ENCODE measurements at places on chromosomes 12 and 14.

- no peak for DNase-seq
Observed at GRCh38 chr12:130977743-130978095, 24.0 kb downstream of the ADGRD1 start.

DNA sequence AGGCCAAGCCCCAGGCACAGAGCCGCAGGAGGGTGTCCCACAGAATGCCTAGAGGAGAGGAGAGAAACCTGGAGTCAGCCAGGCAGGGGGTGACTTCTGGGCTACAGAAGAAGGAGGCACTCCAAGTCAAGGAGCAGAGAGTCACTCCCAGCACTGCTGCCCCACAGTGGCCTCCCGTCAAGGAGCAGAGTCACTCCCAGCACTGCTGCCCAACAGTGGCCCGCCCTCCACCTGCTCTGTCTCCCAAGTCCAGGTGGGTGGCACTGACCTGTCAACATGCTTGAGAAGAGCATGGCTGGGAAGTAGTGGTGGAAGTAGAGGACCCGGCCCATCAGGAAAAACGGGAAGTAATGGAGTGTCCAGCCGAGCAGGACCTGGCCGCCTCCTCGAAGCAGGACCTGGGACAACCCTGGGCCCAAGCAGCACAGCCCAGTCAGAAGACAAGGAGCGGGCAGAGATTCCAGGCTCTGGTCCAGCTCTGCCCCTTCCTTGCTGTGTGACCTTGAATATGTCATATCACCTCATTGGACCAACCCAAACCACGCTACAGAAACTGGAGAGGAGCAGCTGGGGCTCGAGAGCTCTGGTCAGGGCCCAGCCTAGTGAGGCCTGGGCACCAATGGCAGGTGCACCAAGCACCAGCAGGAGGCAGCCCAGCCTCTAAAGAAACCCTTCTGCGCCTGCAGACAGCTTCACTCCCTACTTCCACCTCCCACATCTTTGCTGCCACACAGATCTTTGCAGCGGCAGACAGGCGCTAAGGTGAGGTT is 7.6 kb upstream of the NGB start:
- no peak for DNase-seq

DNA sequence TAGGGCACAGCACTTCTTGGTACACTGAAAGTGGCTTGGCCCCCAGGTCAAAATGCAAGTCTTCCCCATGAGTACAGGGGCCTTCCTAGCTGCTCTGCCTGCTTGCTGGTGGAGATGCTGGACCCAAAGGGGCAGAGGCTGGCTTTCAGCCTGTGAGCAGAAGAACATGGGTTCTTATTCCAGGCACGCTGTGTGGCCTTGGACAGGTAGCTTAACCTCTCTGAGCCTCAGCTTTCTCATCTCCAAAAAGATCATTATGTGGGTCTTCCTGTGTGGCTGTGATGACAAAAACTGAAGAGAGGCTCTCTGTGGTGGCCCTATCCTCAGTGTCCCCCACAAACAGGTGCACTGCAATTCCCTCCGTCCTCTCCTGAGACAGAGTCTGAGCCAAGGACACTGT is 45.6 kb upstream of the TUNAR start:
- no peak for DNase-seq

DNA sequence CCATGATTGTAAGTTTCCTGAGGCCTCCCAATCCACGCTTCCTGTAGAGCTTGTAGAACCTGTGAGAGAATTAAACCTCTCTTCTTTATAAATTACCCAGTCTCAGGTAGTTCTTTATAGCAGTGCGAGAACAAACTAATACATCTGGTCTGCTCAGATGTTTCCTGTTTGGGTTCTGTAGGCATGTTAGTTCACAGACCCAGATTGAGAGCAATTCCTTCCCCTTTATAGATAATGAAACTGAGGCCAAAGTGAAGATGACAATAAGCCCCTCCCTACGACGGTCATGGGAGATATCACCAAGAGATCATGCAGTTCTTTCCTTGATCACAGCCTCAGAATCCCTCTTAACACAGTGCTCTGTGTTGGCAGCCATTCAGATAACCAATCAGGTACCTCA is 76.5 kb upstream of the CLMN start:
- no peak for DNase-seq

- DNase-seq, result no peak
Observed at GRCh38 chr14:70527501-70528105, 7.2 kb downstream of the ADAM20 start.

GRCh38 chr14:99230208-99231151 is 41.5 kb downstream of the BCL11B start:
- DNase-seq, result peak; percentile 67

DNA sequence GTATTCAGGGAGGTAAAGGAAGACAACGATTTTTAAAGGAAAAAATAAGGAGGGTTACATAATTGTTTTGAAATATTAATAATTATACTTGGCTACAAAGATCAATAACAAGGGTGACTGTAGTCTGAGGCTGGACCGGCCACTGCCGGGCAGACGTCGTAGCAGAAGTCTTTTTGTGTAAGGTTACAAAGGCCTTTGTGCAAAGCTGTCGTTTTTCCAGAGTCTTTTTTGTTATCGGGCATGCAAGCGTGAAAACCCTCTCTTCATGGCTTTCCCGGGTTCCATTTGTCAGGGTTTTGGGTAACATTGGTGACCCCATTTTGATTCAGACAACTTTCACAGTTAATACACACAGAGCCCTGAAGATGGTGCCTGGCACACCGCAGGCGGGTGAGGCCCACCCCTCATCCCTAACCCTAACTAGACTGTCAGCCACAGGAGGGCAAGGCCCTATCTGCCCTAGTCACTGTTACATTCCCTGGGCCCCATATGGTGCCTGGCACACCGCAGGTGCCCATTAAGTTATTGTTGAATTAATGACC is 31.3 kb downstream of the RILPL1 start:
- no peak for DNase-seq

- no peak for DNase-seq
Observed at GRCh38 chr14:24556756-24557155, 19.3 kb downstream of the CTSG start.

DNA sequence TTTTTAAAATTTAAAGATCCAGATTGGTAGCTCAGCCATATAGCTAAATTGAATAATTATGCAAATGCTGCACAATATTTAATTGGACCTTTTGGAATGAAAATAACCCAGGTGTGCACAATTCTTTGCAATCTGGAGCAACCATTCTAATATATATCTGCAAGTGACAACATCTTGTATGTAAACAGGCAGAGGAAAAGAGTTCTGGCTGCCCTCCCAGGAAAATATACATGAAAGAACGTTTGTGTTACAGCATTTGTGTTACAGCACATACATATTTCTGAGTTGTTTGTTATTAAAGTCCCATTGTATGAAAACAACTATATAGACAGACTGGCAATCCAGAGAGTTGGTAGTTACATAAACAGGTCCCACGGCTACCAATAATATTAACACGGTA is 377.5 kb downstream of the DIO2 start:
- DNase-seq, result no peak

- no peak for DNase-seq
Observed at GRCh38 chr12:54044425-54045103, 9.1 kb upstream of the HOXC4 start.

DNA sequence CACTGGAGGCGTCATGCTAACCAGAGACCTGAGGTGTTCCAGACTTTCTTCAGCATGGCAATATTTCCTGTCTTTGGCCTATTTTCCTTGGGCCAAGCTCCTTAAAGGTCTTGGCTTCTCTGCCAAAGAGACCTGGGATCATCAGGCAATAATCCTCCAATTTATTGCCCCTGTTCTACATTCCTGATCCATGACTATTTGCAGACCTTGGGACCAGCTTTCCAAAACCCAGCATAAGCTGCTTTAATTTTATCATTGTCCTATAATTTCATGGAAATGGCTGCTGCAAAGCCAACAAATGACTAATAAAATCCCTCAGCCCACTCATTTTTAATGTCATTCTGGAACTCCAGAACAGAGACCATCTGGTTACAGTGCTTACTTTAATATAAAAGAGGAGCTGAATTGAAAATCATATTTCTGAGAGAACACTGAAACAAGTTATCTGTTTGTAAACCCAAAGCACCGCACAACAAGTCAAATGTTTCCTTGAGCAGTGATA is 166.9 kb upstream of the BTG1 start:
- DNase-seq, result no peak

GRCh38 chr14:31196839-31197492 is 10.6 kb downstream of the HECTD1 start:
- no peak for DNase-seq

DNA sequence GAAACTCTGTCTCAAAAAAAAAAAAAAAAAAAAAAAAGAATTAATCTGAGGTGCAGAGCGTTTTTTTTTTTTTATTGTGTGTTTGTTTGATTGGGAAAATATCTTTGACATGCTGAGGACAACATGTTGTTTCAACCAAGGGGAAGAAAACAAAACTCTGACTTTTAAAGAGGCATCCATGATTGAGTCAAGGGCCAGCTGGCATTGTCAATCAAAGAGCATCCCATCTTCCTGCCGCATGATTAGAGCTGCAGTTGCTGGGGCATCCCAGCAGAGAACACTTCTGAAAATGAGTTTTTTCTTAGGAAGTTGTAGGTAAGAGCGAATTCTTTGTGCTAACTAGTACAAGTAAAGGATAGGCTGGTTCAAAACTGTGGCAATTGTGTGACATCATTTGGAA is 200.9 kb upstream of the DAAM1 start:
- no peak for DNase-seq

DNA sequence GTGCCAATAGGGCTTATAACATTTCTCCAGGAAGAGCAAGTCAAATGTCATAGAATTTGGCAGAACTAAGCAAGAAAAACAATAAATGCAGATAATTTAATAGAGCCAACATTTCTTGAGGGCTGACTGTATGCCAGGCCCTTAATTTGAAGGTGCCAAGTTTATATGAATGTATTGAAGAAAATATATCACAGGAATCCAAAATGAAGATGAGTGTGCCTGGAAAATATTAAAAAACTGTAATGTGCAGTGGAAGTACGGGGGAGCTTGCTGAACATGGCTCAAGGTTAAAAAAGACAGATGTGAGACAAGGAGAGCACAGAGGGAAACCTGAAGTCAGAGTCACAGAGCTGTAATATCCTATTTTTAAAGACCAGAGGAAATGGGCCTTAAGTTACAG is 16.4 kb downstream of the NR1H4 start:
- no peak for DNase-seq

- DNase-seq, result no peak
Observed at GRCh38 chr14:75626396-75626795, 34.3 kb downstream of the ERG28 start.

GRCh38 chr12:80472236-80472635 is 28.2 kb downstream of the PTPRQ start:
- DNase-seq, result no peak

GRCh38 chr12:132924356-132924755 is 31.8 kb downstream of the ZNF605 start:
- no peak for DNase-seq

DNA sequence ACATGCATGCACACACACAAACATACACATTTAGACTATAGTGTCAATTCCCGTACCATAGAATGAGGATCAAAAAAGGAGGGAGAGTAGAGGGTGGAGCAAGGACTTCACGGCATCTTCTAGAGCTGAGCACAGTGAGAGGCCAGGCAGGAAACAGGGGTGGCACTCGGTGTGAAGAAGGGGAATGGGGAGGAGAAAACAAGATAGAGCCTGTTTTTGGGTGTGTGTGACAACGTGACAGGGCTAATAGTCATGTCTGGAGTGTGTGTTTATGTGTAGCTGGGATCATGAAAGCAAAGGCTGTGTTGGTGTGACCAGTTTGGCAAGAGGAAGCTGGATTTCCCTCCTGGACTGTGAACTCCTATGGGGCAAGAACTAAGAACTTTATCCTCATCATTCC is 9.9 kb upstream of the ACVR1B start:
- DNase-seq, result no peak

DNA sequence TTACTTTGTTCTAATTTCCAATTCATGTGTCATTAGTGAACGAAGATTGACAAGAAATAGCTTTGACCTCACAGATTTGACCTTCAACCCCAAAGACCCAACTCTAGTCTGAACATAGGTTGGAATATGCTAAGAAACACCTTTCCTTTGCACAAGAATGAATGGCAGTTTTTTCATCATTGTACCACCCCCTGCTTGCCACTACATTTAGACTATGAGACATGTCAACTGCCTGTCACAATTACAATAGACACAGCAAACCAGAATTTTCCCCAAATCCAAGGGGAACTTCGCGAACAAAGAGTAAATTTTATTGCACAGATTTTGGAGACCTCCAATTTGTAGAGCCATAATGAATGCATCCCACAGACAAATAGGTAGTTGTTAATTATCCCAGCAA is 535.4 kb downstream of the PRKD1 start:
- DNase-seq, result no peak

- no peak for DNase-seq
Observed at GRCh38 chr12:12668005-12668404, 28.0 kb downstream of the GPR19 start.

- no peak for DNase-seq
Observed at GRCh38 chr14:91264151-91265150, 19.9 kb upstream of the GPR68 start.

Measured in stimulated activated CD8-positive, alpha-beta memory T cell treated with anti-CD3 and anti-CD28 coated beads, Interleukin-4, amount 100 ng/mL, for 24 hours (primary cell).